Right hindlimb (tissue), 1 donor: ENCODE measurements at places on chromosomes 2 and 18.

- DNase-seq: no peak
Measured at GRCh38 chr2:222701721-222702131, 30.3 kb downstream of the MOGAT1 start.

GRCh38 chr2:160936044-160936806, 224.0 kb upstream of the TANK start:
- DNase-seq: no peak

GRCh38 chr2:173891315-173892037, 73.7 kb downstream of the SP3 start:
- DNase-seq: no peak

DNA sequence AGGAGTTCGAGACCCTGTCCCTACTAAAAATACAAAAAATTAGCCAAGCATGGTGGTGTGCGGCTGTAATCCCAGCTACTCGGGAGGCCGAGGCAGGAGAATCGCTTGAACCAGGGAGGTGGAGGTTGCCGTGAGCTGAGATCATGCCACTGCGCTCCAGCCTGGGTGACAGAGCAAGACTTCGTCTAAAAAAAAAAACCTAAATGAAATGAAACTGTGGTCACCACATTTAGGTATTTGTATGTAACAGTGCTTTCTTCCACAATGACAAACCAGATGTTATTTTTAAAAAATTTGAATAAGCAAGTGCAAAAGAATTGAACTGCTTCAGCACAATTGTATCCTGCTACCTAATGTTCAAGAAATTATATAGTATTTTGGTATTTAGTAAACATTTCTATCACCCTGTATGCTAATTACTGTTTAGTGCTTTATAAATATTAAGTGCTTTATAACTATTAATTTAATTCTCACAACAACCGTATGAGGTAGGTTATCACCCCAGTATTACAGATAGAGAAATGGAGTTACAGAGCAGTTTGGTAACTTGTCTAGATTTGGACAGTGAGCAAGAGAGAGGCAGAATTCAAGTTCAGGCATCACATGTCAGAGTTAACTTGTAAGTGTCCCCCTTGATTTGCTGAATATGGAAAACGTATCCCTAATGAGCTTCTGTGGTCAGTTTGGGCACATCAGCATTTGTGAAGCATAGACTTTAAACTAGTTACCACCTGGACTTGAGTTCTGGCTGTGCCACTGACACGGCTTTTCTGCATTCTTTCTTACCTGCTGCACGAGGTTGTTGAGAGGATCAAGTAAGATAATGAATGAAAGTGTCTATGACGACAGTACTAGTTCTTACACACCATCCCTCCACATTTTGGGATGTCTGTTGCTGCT, 14.4 kb downstream of the PHLPP1 start:
- no peak for DNase-seq

DNA sequence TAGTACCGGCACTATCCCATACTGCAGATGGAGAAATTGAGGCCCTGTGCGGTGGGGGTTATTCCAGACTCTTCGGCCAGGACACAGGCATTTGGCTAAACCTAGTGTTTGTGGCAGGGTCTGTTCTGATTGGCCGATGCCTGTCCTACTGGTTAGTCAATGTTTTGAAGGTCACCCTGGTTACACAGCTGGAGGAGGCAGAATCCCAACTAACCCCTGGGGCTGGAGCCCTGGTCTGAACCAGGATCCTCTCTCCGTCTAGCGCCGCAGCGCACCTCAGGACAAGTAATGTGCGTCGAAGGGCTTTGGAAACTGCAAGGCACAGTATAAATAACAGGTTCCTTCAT, 19.4 kb downstream of the TEX44 start:
- peak; percentile 77 for DNase-seq

GRCh38 chr2:144354953-144355352, 165.0 kb downstream of the ZEB2 start:
- no peak for DNase-seq

DNA sequence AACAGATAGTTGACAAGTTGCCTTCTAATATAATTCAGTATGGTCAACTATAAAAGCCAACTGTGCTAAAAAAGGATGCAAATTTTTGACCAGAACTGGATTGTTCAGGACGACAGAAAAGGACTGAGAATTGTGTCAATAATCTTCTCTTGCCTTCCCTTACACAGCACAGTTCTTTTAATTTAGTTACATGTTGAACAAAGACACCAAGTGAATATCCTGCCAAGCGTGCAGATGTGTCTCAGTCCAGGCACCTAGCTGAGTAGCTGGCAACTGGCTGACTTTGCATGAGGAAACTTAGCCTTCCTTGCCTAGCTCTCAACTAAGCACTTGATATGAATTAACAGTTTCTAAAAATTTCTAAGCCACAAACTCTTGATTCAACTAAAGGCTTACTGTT, 801.4 kb downstream of the BCL11A start:
- no peak for DNase-seq

DNA sequence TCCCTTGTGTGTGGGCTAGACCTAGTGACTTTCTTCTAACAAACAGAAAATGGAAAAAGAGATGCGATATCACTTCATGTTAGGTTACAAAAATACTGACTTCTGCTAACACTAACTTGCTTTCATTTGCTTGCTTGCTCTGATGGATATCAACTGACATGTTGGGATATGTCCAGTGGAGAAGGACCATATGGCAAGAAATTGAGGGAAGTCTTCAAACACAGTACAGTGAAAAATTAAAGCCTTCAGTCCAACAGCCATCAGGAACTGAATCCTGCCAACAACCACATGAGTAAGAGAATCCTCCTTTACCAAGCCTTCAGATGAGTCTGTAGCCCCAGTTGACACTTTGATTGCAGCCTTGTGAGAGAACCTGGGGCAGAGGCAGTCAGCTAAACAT, 143.9 kb downstream of the MAIP1 start:
- DNase-seq: no peak

- DNase-seq: no peak
Measured at GRCh38 chr2:217366966-217367365, 507.1 kb upstream of the TNP1 start.

GRCh38 chr2:199463708-199464605, 6.2 kb upstream of the SATB2 start:
- DNase-seq: no peak

DNA sequence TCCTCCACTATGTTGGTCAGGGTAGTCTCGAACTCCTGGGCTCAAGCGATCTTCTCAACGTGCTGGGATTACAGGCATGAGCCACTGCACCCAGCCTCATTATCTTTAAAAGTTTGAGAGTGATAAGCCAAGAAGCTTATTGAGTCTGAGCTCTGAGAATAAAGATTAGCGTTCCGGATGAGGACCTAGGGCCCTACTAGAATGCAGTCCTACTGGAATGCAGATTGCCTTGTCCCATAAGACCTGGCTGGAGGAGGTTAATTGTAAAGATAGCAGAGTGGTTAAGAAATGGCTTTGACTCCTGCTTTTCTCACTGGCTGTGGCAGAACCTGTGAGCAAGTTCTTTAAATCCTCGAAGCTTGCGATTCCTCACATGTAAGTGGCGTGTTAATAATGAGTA, 4.0 kb downstream of the VWA3B start:
- DNase-seq: no peak

DNA sequence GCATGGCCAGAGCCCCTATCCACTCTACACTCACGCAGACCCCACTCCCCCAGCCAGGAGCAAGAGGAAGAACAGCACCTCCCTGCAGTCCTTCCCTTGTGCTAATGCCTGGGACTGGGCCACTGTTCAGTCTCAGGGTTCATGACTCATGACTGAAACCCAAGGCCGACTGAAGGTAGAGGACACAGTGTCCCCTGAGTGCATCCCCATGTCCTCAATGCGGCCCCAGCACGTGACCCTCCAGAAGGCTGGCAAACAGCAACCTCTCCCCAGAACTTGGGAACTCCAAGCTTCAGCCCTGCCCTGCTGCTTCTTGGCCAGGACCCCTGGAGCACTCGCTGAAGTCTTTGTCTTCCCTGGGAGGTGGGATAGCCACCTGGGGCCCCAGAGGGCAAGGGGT, 6.0 kb upstream of the ADRA2B start:
- DNase-seq: no peak

DNA sequence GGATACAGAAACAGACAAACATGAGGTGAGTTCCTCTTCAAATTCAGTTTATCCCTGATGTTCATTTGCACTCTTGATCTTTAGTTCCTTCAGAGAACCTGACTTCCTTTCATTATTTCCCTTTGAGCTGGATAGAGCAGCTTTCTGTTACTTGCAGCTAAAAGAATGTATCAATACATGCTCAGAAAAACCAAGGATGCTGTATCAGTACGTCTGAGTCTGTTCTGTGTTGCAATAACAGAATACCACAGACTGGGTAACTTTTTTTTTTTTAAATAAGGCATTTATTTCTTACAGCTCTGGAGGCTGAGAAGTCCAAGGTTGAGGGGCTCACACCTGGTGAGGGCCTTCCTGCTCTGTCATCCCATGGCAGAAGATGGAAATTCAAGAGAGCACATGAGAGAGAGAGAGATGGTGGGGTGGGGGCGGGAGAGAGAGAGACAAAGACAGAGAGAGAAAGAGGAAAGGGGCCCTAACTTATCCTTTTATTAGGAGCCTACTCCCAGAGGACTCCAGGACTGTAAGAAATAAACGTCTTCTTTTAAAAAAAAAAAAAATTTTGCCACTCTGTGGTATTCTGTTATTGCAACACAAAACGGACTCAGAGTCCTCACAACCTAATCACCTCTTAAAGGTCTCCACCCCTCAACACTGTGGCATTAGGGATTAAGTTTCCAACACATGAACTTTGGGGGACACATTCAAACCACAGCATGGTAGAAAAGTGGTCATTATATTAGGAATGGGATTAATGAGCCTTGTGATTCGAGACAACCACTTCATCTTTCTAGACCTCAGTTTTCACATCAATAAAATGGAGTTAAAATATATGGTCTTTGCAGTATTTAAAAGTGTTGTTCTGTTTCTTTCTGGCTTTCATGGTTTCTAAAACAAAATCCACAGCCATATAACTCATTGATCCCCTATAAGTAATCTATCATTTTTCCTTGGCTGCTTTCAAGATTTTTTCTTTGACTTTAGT, 18.4 kb upstream of the SELENOI start:
- DNase-seq: no peak

- no peak for DNase-seq
Measured at GRCh38 chr2:224308272-224308911, 93.5 kb downstream of the FAM124B start.

GRCh38 chr2:3182848-3183247, 194.8 kb downstream of the EIPR1 start:
- no peak for DNase-seq

DNA sequence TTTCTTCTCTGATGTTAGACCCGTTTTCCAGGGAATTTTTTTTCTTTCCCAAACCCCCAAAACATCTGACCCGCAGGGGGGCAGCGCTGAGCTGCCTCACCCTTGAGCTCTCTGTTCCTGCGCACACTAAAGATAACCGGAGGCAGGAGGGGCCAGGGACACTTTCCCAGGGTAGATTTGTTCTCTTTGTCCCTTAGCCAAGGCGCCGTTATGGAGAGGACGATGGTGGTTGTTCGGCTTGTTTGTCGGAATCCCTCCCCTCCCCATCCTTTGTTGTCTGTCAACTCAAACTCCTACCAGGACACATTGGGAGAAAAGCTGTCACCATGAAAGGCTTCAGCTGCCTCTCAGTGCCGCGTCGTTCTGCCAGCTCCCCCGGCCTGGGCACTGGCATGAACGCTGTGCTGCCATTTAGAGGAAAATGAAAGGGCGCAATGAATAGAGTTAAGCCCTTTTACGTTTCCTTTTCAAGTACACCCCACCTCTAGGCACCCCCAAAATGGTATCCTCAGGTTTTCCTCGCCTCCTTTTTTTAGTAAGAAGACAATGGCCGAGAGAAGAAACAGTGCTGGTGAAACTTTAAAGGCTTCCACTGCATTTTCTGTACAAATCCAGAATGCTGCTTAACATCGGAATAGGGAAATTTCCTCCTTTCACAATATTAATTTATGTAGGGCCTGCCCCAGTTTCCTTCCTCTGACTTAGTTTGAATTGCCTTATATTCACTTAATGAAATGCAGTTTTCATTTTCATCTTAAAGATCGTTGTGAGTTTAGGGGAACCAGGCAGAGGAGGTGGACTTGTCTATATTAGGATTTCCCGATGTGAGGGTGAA, 62.1 kb downstream of the RND3 start:
- DNase-seq: no peak

DNA sequence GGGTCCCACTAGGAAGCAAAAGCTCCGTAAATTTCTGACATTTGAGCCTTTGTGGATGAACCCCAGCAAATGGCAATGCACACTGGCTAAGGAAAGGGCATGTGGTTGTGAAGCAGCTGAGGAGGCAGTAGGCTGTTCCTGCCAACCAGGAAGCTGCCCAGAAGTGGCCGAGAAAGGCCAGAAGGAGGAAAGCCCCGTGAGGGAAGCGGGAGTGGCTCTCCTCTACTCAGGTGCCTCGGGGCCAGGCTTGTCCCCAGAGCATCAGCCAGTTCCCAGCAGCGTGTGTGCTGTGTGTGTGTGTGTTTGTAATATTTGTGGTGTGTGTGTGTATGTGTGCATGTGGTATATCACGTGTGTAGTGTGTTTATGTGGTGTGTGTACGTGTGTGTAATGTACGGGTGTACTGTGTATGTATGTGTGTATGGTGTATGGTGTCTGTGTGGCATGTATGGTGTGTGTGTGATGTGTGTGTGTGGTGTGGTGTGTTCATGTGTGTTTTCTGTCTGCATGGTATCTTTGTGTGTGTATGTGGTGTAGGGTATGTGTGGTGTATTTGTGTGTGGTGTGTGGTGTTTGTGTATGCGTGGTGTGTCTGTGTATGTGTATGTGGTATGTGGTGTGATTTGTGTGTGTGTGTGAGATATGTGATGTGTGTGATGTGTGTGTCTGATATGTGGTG, 90.6 kb downstream of the APOB start:
- DNase-seq: no peak

DNA sequence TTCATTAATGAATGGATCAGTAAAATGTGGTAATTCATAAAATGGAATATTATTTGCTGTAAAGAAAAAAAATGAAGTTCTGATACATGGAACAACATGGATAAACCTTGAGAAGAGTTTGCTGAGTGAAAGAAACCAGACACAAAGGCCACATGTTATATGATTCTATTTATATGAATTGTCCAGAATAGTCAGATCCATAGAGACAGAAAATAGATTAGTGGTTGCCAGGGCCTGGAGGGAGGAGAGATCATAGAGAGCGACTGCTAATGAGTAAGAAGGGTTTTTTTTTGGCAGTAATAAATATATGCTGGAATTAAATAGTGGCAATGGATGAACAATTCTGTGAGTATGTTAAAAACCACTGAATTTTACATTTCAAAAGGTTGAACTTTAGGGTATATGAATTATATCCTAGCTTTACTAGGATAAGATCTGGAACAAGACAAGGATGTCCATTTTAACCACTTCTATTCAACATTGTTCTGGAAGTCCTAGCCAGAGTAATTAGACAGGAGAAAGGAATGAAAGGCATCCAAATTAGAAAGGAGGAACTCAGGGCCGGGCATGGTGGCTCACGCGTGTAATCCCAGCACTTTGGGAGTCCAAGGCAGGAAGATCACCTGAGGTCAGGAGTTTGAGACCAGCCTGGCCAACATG, 48.8 kb downstream of the MAPRE2 start:
- no peak for DNase-seq
